ENCODE measurements at places on chromosomes 1 and 21.

GRCh38 chr1:11749203-11749689, 12.7 kb upstream of the C1orf167 start:
- DNase-seq: peak; percentile 78

DNA sequence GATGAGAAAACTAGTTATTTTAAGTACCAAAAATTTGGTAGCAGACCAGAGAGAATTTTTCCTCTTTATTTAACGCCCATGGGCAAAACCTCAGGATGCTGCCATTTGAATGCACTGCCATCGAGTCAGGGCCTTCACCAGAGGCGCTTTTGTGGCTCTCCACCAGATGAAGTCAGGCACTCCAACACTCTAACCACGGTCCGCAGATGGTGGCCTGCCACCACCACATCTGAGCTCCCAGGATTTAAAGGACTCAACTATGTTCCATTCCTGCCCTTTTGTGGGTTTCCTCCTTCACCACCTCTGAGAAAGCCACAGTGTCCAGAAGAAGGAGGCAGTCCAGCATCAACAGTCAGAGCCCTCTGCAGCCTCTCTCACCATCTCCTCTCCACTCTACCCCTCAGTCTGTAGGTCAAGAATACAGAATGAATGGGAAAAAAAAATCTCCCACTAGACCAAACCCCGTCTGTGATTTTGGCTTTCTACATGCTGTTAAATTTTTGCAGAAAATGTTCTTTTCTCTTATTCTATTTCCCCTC, 647.4 kb downstream of the USP25 start:
- no peak for DNase-seq

DNA sequence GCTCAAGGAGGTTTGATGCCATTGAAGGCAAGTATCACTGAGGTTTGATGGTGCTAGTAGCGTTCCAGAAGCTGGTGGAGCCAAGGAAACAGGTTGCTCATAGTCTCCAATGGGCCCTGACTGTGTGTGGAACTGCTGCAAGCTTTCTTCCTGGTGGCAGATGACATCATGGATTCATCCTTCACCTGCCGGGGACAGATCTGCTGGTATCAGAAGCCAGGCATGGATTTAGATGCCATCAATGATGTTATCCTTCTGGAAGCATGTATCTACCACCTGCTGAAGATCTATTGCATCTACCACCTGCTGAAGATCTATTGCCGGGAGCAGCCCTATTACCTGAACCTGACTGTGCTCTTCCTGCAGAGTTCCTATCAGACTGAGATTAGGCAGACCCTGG, 734.4 kb downstream of the PLA2G4A start:
- DNase-seq: no peak

DNA sequence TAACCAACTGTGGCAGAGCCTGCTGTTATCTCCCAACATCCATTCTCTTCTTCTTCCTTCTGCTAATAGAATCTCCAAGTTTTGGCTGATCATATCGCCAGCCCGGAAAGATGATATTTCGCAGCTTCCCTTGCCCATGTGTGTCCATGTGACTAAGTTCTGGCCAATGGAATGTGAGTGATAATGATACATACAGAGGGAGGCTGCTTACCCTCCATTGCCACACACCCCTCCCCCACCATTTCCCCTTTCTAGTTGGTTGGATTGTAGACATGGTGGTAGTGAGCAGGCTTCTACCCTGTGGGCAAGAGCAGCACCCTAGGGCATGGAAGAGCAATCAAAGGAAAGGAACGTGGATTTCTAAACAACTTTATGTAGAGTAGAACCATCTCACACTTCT, 48.8 kb downstream of the SLC9C2 start:
- no peak for DNase-seq

DNA sequence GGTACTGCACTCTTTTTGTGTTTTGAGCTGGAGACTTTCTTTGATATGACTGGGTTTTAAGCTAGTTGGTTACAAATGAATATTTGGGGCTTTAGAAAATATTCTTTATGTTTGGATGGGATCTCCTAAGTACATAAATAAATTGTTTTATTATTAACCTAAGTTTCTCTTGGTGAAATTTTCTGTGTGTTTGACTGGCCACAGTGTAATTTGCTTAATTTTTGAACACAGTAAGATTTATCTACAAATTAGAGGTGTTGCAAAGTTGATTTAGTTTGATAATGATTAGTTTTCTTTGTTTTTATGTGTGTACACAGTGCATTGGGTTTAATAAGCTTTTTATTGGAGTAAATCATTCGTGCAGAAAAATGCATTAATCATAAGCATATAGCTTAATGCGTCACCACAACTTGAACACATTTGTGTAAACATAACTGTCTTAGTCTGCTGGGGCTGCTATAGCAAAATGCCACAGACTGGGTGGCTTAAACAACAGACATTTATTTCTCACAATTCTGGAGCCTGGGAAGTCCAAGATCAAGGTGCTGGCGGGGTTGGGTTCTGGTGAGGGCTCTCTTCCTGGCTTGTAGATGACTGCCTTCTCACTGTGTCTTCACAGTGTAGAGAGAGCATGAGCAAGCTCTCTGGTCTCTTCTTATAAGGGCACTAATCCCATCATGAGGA, 17.4 kb upstream of the SLC6A9 start:
- no peak for DNase-seq

DNA sequence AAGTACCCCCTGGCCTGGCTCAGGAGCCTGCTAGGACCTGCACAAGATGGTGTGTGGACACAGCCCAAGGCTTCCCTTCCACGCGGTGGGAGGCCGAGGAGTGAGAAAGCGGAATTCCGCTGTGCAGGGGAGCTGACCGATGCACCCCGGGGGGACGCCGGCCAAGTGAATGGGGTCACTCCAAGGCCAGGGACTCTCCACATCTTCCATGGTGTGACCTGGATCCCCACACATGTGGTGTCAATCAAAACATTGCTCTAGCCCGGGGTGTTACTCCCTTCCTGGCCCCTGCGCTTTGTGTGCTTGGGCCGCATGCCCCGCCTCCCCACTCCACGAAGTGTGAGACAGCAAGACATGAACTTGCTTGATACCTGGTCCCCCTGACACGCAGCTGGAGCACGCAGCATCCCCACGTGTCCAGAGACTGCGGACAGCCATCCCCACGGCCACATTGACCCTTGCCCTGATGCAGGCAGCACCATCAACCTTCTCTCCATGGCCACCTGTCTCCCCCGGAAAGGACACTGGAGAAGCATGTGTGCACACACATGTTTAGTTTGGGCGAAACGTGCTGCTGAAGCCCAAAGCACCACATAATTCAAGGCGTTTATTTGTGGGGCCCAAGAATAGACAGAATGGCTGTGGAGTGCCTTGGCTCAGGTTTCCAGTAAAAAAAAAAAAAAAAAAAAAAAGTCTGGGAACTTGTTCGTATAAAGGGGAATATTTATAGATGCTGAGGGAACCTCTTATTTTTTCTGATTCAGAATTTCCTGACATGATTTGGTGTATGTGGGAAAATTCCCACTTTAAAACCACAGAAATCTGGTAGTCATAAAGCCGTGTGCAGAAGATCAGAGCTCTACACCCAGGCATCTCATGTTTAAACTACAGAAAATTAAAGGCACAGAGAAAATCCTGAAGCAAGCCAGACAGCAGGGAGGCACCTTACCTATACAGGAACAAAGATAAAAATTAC, 171.7 kb downstream of the HUNK start:
- no peak for DNase-seq
